ENCODE measurements at places on chromosomes 4 and X.

DNA sequence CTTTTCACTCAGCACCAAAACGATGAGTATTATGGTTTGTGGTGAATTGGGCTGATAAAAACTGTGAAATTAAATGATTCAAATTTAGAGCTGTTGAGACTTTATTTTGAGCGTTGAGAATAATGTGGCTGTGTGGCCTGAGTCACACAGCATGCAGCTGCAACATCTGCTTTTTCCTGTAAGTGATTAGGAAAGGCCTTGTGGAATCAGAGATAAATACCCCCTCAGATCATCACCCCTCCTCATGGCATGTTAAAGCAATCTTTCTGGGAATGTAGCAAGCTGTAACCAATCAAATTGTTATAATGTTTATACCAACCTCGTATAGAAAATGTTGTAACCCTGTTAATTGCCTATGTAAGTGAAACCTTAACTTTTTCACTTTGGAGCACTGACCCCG is 90.0 kb upstream of the GRPR start:
- DNase-seq = no peak

DNA sequence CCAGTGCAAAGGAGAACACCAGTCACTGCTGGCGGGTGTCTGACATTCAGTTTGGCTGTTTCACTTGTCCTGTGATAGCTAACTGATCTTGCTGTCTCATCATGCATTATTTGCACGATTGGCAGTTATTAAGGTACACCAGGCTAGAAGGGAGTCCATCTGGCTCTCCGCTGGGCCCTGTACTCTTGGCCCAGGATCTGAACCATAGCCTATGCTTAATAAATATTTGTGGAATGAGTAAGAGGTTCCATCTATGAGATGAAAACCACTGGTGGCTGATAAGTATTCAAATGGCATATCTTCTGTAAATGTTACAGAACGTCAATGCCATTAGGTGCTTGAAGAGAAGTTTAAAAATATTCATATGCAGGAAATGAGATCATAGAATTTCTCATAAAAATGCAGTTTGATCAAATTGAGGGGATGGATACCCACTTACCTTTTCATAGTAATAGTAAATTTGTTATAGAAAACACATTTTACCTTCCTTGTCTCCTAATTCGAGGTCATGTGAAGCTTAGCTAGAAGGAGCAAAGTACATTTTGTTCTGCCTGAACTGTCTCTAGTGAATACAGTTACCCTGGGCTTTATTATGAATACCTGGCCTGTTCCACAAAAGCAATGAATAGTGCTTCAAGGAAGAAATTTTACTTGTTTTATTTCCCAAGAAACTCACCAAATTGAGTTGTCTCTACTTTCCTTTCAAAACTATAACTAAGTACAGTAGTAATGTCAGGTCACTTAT is 213.5 kb downstream of the CBR4 start:
- no peak for DNase-seq

DNA sequence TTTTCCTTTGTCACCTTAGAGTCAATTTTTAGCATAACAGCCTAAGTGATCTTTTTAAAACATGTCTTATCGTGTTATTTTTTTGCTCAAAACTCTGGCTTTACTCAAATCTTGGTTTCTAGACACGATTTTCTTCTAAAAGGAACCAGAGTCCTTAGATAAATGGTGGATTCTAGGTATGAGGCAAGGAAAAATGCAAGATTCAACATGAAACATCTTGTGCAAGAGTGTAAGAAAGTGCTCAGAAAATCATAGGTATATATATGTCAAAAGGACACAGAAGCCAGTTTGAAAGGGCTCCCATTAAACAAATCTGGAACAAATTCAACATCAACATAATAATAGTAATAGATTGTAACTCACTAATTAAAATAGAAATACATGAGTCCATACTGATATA is 8.1 kb upstream of the ADGRG4 start:
- DNase-seq = no peak

GRCh38 chr4:15043226-15043625 is 40.9 kb downstream of the CPEB2 start:
- DNase-seq = no peak

DNA sequence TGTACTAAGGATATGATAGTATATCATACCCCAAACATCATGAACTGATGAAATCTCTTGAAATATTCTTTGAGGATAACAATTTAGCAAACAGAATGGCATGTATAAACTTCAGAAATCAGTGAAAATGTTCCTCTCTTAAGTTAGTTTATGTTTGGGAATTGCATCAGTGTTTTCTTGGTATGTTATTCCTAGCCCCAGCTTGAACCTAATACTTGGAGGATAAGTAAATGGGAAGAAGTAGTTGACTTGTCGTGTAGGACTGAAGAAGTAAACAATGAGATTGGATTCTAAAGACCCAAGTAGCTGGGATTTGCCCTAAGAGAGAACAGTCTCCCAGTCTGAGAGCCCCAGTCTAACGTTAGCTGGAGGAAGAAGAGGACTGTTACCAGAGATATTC is 355.7 kb downstream of the GALNTL6 start:
- DNase-seq = no peak

- no peak for DNase-seq
Measured at GRCh38 chr4:73869130-73870055, at the start of gene CXCL1. CXCL1 (plus strand) TSS chr4:73869393; CDS start chr4:73869471, 78 bp downstream.

- DNase-seq = no peak
Measured at GRCh38 chr4:104966349-104967033, 180.2 kb upstream of the TET2 start.

DNA sequence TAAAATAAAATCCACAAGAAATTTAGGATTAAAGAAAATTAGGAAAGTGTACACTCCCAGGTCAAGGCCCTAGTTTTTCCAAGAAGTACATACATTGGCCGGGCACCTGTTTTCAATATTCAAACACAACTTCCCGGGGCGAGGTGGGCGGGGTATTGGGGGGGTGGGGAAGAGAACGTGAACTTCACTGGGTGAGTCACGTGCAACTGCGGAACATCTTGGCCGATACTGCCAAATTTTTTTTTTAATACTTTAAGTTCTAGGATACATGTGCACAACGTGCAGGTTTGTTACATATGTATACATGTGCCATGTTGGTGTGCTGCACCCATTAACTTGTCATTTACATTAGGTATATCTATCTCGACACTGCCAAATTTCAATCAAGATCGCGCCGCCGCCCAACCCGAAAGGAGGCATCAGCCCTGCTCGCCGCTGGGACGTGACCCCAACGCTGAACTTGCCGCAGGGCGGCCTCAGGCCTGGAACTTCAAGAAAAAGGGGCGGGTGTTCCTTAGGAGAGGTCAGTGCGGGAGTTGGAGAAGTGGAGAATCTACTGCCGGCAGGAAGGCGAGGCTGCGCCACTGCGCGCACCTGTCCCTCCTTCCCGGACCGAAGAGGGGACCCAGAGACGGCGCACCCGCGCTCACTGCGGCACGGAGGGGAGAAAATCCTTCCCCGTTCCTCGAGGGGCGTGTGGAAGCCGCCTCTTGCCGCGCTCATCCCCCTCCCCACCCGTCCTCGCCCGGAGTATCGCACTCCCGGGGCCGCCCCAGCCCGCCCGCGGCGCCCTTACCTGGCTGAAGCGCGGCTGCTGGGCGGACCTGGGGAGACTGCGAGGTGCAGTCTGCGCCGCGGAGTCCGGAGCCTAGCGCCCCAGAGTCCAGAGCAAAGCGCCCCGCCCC is at the start of gene TEC:
Gene TEC, minus strand, starts transcription at position 883 of the 905 bp plus-strand sequence. CDS start 41,224 bp downstream, outside the sequence.
- DNase-seq = no peak

DNA sequence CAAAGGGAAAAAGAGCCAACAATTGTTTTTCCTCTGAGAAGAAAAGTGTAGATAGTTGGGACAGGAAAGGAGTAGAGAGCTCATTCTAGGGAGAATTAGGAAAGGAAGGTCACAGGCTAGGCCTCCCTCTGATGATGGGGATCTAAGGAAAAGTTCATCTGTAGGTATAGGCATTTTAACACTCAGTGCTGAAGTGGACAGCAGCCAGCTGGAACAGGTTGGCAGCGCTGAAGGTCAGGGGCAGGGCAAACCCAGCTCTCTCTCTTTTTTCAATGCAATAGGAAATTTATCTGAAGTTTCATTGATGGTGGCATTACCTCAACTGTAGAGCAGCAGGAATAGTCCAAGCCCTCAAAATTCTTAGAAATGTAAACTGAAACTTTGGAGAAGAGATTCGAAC is 98.5 kb upstream of the ETNPPL start:
- DNase-seq = no peak

Measured in activated CD4-positive, alpha-beta T cell treated with anti-CD3 and anti-CD28 coated beads for 1 hour (primary cell).